ENCODE measurements at places on chromosomes 7 and 10.

DNA sequence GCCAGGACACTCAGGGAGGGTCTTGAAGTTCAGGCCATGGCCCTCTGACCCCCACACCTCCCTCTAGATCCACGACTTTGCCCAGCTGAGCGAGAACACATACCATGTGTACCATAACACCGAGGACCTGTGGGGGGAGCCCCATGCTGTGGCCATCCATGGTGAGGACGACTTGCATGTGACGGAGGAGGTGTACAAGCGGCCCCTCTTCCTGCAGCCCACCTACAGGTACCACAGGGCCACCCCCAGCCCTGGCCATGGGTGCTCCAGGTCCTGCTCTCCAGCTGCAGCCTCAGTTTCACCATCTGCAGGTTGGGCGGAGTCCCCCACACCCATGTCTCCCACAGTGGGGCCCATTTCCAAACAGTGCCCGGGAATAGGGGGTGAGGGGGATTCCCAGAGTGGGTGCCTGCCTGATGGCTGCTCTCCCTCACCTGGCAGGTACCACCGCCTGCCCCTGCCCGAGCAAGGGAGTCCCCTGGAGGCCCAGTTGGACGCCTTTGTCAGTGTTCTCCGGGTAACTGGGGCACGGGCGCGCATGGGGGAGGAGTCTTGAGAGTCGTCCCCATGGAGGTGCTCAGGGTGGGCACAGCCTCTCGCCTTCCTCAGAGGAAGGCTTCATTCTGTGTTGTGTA is 54.1 kb downstream of the PALD1 start:
- DNase-seq, result no peak

GRCh38 chr7:156614434-156615264 is 25.9 kb upstream of the RNF32 start:
- no peak for DNase-seq

DNA sequence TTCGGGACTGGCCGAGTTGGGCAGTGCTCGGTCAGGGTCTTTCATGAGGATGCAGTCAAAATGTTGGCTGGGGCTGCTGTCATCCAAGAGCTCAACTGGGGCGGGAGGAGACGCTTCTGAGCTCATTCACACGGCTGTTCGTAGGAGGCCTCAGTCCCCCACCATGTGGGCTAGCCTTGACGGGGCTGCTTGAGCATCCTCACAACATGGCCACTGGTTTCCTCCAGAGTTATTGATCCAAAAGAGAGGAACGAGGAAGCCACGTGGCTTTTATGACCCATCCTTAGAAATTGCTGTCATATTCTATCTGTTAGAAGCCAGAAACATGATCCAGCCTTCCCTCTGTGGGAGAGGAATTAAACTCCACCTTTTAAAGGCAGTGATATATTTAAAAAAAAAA is 68.1 kb downstream of the GTF2IRD1 start:
- DNase-seq, result no peak

GRCh38 chr7:15854841-15855524 is 168.5 kb upstream of the MEOX2 start:
- no peak for DNase-seq

- no peak for DNase-seq
Observed at GRCh38 chr7:13050703-13051102, 363.3 kb downstream of the ARL4A start.

Measured in NAMALWA (cell line).